ENCODE measurements at places on chromosomes 2 and 18. TPM values are rescaled to one million over a fixed set of nuclear protein-coding genes. Genes with fewer than 3 reads are reported as not detected.
A peak's percentile ranks its signal among the peaks of the same experiment; 100 is the strongest.

The GRP gene
- not detected for total RNA-seq

The LCT gene
- 0.05 TPM for total RNA-seq

DNA sequence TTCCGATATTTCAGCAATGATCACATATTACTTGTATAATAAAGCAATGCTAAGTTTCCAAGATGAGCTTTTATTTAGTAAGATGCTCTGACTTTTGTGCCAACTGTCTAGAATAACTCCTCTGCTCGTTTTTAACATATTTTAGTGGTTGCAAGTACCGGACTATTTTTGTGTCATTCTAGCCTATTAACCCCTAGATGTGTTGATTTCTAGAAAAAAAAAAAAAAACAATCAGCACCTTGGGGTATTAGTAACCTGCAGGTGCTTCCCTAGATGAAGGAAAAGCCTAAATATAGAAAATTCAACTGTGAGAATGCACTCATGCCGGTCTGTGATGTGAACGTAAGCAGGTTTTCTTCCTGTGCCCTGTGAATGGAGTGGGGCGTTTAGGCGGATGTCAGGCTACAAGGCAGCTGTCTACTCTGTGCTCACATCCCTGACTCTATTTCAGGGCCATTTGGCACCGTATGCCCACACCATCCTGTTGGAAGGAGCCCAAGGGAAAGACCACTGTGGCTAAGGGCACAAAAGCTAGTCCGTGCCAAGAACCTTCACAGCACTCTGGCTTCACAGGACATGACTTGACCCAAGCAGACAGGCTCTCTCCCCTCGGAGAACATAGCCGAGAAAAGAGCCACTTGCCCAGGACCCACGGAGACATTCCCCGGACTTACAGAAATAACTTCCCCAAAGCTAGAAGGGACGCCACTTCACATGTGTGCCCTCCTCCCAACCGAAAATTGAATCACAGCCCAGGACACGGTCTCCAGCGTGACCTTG, 60.9 kb upstream of the AGAP1 start:
- H3K27me3 ChIP-seq = peaks cover 11% of the 10 kb centered on the region
- H3K27ac ChIP-seq = no peak overlapping the region
- no peak for DNase-seq
- H3K36me3 ChIP-seq = no peaks in the 10 kb centered on the region

The TUBA3E gene
- total RNA-seq = not detected

DNA sequence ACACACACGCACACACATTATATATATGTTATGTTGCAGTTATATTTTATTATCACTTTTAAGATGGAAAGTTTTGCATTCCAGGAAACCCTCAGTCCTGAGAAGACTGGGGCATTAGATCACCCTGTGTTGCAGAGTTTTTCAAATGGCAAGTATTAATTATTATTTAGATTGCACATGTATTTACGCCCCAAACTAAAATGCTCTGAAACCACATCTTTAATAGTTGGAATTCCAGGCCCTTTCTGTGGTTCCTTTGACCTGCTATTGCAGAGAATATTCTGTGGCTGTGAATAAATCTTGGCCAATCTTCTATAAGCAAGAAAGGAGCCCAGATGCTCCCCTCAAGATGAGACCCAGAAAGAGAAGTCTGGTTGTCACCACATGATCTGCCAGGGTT, 427.0 kb upstream of the TNP1 start:
- no peaks in the 10 kb centered on the region for H3K4me1 ChIP-seq
- no peak for DNase-seq

DNA sequence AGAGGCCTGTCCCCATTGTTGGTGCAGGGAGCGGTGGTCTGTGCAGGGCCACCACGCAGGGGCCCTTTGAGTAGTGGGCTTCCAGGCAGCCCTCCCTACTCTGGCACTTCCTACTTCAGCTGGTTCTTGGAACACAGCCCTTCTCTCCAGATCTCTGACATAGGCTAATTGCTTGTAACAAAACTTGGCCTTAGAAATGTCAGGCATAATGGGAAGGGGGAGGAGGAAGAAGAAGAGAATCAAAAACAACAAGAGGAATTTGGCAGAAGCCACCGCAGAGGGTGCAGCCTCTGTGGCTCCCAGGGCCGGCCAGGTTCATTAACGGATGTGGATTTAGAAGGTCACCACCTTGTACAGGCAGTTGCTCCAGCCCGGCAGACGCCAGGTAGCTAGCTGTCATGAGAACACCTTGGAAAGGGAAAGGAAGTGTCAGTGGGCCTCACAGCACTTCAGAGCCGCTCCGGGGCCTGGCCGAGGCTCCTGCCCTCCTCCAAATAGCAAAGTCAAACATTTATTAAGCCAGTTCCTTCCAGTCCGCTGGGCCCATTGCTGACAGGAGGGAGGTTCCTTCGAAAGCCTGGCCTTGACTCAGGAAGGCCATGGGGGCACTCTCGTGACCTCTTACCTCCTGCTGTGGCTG, 7.4 kb downstream of the BOD1L2 start:
- H3K4me3 ChIP-seq = no peak overlapping the region
- H3K27ac ChIP-seq = no peak overlapping the region
- no peak for DNase-seq

The TXNDC2 gene
- total RNA-seq = not detected

- H3K36me3 ChIP-seq = no peaks in the 10 kb centered on the region
- H3K27me3 ChIP-seq = peaks cover 15% of the 10 kb centered on the region
- no peak overlapping the region for H3K27ac ChIP-seq
- DNase-seq = no peak
- H3K4me3 ChIP-seq = no peak overlapping the region
These were observed 87.1 kb upstream of the RAB6C start for GRCh38 chr2:129892360-129892759.

The SPEG gene
- 1.4 TPM for total RNA-seq

DNA sequence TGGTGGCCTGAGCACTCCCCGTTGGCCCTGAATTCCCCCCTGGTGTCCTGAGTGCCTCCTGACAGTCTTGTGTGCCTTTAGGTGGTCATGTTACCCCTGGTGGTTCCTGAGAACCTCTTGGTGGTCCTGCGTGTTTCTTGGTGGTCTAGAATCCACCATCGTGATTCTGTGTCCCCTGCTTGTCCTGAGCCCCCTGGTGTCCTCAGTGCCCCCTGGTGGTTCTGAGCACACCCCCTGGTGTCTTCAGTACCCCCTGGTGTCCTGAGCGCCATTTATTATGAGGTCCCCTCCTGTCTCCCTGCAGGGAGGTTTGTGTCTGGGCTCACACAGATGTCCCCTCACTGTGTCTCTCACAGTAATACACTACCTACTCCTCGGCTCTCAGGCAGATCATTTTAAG, 61.3 kb upstream of the MAL start:
- no peak overlapping the region for H3K27ac ChIP-seq
- DNase-seq = no peak
- no peaks in the 10 kb centered on the region for H3K4me1 ChIP-seq
- no peaks in the 10 kb centered on the region for H3K36me3 ChIP-seq

DNA sequence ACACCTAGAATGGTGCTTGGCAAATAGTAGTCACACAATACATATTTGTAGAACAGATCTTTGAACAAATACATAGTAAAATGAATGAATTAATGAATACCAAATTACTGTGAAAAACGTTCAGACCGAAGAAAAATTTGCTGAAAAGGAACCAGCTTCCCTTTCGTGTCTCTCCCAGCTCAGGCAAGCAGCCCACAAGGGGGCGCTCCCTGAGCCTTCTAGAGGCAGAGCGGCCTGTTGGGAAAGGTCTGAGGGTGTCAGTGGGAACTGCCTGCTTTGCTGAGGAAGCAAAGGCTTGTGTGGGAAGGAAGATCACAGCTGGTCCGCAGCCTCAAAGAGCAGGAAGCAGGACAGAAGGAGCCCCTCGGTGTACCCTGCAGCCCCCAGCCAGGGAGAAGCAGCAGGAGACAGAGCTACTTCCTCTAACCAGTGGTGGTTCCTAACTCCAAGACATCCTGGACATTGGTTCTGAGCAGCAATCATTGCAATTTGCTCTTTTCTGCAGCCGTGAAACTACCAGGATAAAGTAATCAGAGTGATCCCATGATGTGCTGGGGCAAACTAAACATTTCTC, 231.1 kb downstream of the ANKRD30B start:
- H3K4me1 ChIP-seq = no peaks in the 10 kb centered on the region
- no peaks in the 10 kb centered on the region for H3K36me3 ChIP-seq
- H3K27me3 ChIP-seq = no peaks in the 10 kb centered on the region
- peak; percentile 50 for DNase-seq
- H3K4me3 ChIP-seq = no peak overlapping the region

- H3K27me3 ChIP-seq = peaks cover 22% of the 10 kb centered on the region
- no peak overlapping the region for H3K27ac ChIP-seq
- no peak overlapping the region for H3K4me3 ChIP-seq
- no peaks in the 10 kb centered on the region for H3K36me3 ChIP-seq
These were observed 15.4 kb upstream of the ATP6V1B1 start for GRCh38 chr2:70920367-70920715.

The CHAC2 gene
- total RNA-seq = 11.5 TPM

GRCh38 chr2:234981197-234982095, 29.6 kb downstream of the SH3BP4 start:
- peaks cover 5% of the 10 kb centered on the region for H3K27me3 ChIP-seq
- no peaks in the 10 kb centered on the region for H3K36me3 ChIP-seq
- no peak overlapping the region for H3K27ac ChIP-seq
- no peaks in the 10 kb centered on the region for H3K4me1 ChIP-seq

The SLC8A1 gene
- 0.99 TPM for total RNA-seq

The PPP1CB gene
- 239 TPM for total RNA-seq

The ARHGEF4 gene
- 3.3 TPM for total RNA-seq

The NOSTRIN gene
- total RNA-seq = not detected

DNA sequence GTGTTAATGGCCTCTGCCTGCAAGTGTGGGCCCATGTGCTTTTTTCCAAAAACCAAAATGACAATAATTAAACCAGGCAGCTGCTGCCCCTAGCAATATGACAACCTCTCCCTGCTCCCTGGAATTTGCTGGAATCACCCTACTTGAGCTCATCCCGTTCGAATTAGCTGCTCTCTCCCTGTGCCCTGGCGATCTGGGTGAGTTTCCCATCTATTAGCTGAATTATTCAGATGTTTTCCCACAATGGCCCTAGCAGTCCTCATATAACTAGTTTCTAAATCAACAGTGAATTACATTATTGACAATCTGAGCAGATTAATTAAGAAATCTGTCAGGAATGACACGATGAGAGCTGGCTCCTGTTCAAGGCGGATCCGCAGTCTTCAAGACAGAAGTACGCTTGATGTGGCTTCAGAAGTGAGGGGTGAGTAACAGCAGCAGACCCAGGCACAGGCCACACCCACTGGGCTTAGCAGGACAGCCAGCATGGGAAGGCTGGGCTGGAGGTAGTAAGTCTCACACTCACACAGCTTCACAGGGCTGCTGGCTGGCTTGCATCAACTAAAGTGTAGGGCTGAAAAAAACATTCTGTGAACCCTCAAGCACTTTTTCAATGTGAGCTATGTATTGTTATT, 366.2 kb upstream of the ID2 start:
- peaks cover 4% of the 10 kb centered on the region for H3K27me3 ChIP-seq
- no peak overlapping the region for H3K27ac ChIP-seq
- H3K4me1 ChIP-seq = peaks cover 19% of the 10 kb centered on the region
- no peaks in the 10 kb centered on the region for H3K36me3 ChIP-seq

DNA sequence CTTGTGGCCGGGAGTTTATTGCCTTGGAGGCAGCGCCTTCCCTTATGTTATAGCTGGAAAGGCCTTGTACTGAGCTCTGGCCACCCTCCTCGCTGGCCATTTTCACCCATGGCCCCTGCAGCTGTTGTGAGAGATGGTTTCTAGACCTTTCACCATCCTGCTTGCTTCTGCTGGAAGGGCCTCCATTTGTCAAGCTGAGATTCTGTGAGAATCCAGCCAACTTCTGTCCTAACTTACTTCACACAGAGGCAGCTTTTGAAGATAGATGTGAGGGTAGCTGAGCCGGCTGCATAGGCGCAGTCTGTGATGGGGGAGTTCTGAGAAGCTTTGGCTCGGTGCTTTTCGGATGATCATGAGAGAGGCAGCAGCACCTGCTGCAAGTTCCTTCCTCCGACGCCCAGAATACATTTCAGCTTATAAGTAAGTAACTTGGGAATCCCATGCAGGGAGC, 8.7 kb downstream of the CTIF start:
- H3K27ac ChIP-seq = no peak overlapping the region
- H3K4me3 ChIP-seq = no peak overlapping the region
- H3K27me3 ChIP-seq = peaks cover 18% of the 10 kb centered on the region
- H3K36me3 ChIP-seq = no peaks in the 10 kb centered on the region
- DNase-seq = no peak

The KCNG2 gene
- total RNA-seq = not detected

GRCh38 chr2:19745318-19746136, 156.3 kb downstream of the TTC32 start:
- H3K4me1 ChIP-seq = no peaks in the 10 kb centered on the region
- H3K4me3 ChIP-seq = no peak overlapping the region

DNA sequence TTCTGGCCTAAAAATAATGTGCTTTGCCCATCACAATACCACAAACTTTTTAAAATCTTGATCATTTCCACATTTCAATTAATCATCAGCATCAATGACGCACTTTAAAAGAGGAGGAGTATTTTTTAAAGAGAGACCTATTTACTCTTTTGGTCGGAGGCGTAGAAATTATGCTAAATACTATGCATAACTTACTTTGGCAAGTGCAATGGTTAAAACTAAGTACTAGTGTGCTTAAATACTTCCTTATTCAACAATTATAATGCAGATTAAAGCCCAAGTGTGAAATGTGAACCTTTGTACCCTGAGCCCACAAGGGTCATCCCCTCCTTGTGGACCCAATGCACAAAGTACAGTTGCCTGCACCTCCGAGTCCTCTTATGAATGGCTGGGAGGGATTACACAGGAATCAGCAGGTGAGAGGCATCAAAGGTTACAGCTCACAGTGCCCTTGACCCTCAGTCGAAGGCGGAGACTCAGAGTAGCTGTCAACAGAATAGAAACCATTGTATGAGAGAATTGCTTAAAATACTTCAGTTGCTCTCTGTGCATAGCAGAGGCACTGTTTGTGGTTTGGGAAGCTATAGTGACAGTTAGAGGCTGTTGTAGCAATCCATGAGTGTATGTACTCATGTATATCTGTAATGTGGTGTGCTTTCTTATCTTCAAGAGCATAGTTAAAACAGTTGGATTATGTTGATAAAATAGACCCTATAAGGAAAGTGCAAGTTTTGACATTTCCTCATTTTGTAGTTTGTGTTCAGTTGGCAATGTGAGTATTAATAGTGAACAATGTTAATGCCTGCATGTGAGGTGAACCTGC, 151.7 kb upstream of the ITGA4 start:
- H3K4me1 ChIP-seq = peaks cover 64% of the 10 kb centered on the region
- peak overlapping the region; percentile 61 for H3K4me3 ChIP-seq
- H3K27ac ChIP-seq = peak overlapping the region; percentile 91
- DNase-seq = peak; percentile 68
- no peaks in the 10 kb centered on the region for H3K27me3 ChIP-seq

DNA sequence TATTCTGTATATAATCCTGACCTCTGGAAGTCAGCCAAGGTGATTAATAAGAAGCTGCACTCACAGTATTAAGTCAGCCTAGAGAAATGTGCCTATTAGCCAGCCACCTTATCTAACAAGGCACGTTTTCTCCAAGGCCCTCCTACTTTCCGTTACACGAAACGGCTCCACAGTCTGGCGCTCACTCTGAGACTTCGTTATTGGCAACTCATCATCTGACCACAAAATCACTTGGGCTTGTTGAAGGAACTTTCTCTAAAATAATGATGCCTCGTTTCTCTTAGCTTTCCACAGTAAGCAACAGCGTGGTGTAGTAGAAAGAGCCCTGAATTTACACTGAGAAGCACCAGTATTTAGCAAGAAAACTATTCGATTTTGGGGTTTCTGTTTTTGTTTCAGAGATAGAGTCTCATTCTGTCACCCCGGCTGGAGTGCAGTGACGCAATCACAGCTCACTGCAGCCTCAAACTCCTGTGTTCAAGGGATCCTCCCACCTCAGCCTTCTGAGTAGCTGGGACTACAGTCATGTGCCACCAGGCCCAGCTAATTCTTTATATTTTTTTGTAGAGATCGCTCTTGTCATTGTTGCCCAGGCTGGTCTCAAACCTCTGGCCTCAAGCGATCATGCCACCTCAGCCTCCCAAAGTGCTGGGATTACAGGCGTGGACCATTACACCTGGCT, 53.6 kb upstream of the SLC14A1 start:
- peak overlapping the region; percentile 56 for H3K4me3 ChIP-seq
- peak overlapping the region; percentile 81 for H3K27ac ChIP-seq
- peak; percentile 76 for DNase-seq
